ENCODE measurements at places on chromosomes 3 and 15. TPM values are rescaled to one million over a fixed set of nuclear protein-coding genes. Genes with fewer than 3 reads are reported as not detected.

The DNAH12 gene
- total RNA-seq, result 0.65 TPM

GRCh38 chr3:182370949-182371348, 422.4 kb upstream of the ATP11B start:
- H3K27me3 ChIP-seq, result no peaks in the 10 kb centered on the region
- no peaks in the 10 kb centered on the region for H3K36me3 ChIP-seq
- DNase-seq, result no peak
- no peak overlapping the region for H3K4me3 ChIP-seq

The SGO1 gene
- total RNA-seq, result 1.1 TPM

- H3K27ac ChIP-seq, result peak overlapping the region; percentile 94
- peaks cover 31% of the 10 kb centered on the region for H3K4me1 ChIP-seq
- peaks cover 5% of the 10 kb centered on the region for H3K36me3 ChIP-seq
- no peak for DNase-seq
Measured at GRCh38 chr3:192916371-192917027, 1.2 kb downstream of the MB21D2 start.

DNA sequence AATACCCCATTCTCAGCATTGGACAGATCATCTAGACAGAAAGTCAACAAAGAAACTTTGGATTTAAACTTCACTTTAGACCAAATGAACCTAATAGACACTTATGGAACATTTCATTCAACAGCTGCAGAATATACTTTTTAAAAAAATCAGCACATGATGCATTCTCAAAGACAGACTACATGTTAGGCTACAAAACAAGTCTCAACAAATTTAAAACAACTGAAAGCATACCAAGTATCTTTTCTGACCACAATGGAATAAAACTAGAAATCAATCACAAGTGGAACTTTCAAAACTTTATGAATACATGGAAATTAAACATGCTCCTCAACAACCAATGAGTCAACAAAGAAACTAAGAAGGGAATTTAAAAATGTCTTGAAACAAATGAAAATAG, 37.9 kb downstream of the SERP1 start:
- H3K4me1 ChIP-seq, result no peaks in the 10 kb centered on the region
- no peaks in the 10 kb centered on the region for H3K36me3 ChIP-seq
- H3K27ac ChIP-seq, result no peak overlapping the region
- H3K4me3 ChIP-seq, result no peak overlapping the region

The CYP1A2 gene
- not detected for total RNA-seq

GRCh38 chr15:57640930-57641682, 49.4 kb downstream of the MYZAP start:
- no peak for DNase-seq
- no peak overlapping the region for H3K27ac ChIP-seq
- H3K27me3 ChIP-seq, result peaks cover 7% of the 10 kb centered on the region
- H3K4me1 ChIP-seq, result peaks cover 1% of the 10 kb centered on the region

- no peak overlapping the region for H3K27ac ChIP-seq
- no peak for DNase-seq
- H3K4me3 ChIP-seq, result no peak overlapping the region
- no peaks in the 10 kb centered on the region for H3K27me3 ChIP-seq
Measured at GRCh38 chr3:61669668-61670299, 108.4 kb downstream of the PTPRG start.

The C3orf62 gene
- total RNA-seq, result 12.1 TPM

The TEX55 gene
- total RNA-seq, result not detected
